ENCODE measurements at places on chromosomes 13 and 19. TPM values are rescaled to one million over a fixed set of nuclear protein-coding genes. Genes with fewer than 3 reads are reported as not detected.
A peak's percentile ranks its signal among the peaks of the same experiment; 100 is the strongest.

The DCLK1 gene
- 38.7 TPM for total RNA-seq

DNA sequence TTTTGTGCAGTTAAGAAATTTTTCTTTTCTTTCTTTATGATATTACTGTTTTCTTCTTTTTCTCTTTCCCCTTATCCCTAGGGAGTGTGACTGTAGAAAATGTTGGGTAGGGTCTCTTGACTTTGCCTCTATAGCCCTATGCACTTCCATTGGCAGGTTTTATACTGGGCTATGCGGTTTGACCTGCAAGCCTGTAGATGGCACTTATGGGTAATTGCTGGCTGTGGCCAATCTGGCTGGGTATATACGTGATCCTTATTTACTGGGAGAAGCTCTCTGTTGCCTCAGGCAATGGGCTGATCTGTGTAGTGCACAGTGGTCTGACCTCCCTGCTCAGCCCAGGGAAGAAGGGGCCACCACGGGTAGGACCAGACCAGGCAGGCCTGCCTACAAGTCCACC, 78.8 kb downstream of the RAP2A start:
- no peak for DNase-seq

DNA sequence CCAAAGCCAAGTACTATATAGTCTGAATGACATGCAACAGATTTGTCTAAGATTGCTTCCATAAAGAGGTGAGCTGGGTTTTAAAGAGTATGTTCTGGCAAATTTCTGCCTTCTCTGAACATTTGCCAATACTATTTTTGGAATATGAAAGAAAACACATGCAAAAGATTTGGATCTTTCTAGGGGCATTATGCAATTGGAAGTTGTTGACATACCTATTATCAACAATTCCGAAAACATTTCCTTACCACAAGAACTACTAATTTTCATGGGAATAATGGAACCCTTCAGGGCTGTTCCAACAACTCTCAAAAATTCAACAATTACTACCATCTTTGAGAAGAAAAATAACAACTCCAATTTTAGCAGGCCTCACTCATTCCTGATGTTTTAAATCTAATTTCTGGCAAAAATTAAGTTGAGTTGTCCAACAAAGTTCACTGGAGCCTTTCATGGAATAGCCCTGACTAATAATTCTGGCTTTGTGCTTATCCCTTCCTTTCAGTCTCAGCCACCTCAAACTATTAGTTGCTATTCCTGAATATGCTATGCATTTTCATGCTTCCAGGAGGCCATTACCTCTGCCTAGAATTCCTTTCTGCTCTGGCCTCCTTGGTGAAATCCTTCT, 250.0 kb downstream of the RGCC start:
- DNase-seq, result no peak

The HSH2D gene
- total RNA-seq, result 0.67 TPM

The TCF3 gene
- 340 TPM for total RNA-seq

The LILRA1 gene
- total RNA-seq, result not detected

DNA sequence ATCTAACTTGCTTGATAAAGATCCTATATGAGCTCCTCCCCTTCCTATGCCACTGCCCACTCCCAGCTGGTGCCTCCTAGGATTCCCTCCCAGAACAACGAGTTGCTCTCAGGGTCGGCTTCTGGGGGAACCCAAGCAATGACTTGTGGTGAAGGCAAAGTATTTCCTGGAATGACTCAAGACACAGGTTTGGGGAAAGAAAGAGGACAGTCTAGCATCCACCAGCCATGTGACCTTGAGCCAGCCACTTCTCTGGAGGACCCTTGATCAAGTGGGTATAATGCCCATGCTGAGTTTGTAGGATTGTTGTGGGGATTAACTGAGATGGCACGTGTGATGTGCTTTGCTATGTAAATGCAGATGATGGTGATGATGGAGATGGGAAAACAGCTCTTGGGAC, 33.0 kb downstream of the MBD3L2B start:
- DNase-seq, result no peak

DNA sequence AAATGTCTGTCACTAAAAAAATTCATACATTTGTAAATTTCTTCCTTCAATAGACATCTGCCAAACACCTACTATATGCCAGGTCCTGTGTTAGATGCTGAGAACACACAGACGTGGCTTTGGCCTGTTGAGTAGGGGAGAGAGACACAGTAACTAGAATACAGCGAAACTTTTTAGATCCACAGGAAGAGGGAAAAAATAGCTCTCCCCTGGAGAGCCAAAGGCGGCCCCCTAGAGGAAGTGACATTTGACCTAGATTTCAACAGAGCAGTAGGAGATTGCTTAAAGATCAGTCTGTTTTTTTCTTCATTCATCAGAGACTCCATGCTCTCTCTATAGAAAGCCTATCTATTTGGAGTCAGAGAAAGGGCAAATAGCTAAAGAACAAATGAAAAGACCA, 11.3 kb downstream of the LCP1 start:
- DNase-seq, result no peak

The MUC16 gene
- 0.17 TPM for total RNA-seq

DNA sequence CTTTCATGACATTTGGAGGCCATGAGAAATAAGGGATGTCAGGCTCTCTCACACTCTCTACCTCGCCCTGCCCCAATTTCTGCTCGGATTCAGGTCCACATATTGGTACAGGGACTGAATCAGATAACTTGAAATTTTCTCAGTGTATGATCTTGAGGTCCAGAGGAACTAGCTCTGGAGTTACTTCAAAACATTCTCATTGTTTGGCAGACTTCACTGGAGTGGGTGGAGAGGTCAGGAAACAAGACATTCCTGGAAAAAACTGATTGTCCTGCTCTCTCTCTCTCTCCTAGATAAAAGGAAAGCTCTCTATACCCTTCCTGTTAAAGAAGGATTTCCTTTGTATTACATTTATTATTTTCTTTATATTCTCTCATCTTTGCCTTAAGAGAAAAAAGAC, 428.1 kb upstream of the DACH1 start:
- no peak for DNase-seq

The UBL5 gene
- total RNA-seq, result 416 TPM

GRCh38 chr19:29966588-29967249, 24.7 kb downstream of the URI1 start:
- DNase-seq, result no peak

- no peak for DNase-seq
These were observed 46.1 kb upstream of the TUBGCP3 start for GRCh38 chr13:112634102-112634501.

DNA sequence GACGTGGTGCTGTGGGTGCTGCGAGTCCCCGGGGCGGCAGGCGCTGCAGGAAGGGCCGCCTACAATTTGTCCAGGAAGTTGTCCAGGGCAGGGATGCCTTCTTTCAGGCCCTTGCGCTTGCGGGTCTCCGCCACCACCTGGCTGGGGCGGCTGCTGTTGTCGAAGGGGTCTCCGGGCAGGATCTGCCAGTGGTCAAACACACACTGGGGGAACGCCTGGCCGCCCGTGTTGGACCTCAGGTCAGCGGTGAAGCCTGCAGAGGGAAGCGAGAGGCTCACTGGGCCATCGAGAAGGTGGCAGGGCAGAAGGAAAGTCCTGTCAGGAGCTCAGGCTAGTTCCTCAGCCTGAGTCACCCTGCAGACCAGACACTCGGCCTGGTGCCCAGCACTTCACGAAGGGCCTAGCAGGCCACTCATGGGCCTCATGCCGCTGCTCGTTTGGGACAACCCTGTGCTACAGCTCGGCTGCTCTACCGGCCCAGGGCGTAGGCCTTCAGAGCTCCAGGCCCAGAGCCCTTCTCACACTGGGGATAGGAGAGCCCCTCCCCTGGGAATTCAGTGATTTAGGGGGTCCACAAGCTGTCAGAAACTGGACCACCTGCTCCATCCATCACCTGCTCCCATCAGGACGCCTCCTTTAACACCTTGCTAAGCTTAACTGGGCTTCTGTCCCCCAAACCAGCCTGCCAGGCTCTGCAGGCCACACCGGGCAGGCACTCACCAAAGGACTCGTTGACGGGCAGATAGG, 5.8 kb upstream of the DAPK3 start:
- DNase-seq, result peak; percentile 48

GRCh38 chr19:33110137-33110910, 21.6 kb upstream of the WDR88 start:
- no peak for DNase-seq

Measured in H1 (cell line).